ENCODE measurements at places on chromosomes 13 and 19.

DNA sequence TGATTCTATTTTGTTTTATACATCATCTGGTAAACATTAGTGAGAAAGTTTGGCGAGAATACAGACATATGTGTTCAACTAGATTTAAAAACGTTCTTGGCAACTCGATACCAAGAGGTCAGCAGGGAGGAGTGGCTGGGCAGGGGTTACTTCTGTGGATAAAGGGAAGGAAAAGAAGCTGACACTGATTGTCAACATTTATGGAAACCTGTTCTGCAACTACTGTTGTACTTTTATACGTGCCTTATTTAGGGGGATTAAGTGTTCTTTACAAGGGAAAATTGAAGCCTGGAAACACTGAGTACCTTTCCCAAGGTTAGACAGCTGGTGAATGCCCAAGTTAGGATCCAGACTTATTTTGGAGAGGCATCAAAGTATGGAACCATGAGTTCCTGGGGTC lies 65.0 kb downstream of the MTUS2 start:
- no peak for DNase-seq

- DNase-seq = no peak
Measured at GRCh38 chr13:51276636-51277035, 54.4 kb downstream of the FAM124A start.

- no peak for DNase-seq
Measured at GRCh38 chr13:75368167-75368566, 113.8 kb downstream of the TBC1D4 start.

DNA sequence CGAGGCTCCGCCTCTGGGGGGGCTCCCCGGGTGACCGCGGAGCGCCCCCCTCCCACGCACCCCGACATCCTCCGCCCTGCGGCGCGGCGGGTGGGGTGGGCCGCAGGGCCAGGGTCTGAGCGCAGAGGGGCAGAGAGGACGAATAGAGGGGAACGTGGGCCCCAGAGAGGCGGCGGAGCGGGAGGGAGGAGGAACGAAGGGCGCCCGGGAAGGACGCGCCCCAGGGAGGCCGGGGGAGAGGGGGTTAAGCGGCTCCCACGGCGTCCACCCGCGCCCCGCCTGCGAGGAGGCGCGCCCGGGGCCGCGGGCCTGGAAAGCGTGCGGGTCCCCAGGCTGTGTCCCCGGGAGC lies 1.0 kb downstream of the HCN2 start:
- no peak for DNase-seq

DNA sequence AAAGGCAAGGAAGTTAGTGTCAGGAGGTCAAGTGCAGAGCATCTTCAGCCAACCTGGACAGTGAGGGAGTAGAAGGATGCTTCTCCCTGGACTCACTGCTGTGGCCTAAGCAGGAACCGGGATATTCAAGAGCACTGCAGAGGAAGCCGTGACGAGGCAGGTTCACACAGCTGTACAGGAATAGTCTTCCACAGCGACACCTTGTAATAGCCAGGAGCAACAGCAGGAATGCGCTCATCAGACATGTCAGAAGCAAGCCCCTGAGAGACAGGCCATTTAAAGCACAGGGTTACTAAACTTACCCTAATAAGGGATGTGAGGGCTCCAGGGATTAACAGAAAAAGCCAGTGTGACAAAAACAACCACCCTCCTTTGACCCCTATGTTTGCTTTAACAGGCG lies 3.5 kb upstream of the MED26 start:
- DNase-seq = no peak

DNA sequence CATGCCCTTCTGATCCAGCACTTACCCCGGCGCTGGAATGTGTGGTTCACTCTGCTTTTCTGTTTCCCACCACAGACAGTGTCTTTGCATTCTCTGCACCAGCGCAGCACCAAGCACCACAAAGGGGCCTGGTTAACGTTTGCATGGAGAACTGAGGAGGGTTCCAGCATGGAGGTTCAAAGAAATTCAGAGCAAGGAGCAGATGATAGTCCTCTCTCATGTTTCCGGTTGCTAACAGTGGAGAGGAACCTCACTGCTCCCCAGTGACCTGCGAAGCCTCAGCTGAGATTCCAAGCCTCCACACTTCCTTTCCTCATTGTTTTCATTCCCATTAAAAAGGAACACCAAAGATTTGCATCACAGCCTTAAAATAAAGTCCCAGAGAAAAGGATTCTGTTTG lies 99.7 kb downstream of the STARD13 start:
- DNase-seq = no peak

DNA sequence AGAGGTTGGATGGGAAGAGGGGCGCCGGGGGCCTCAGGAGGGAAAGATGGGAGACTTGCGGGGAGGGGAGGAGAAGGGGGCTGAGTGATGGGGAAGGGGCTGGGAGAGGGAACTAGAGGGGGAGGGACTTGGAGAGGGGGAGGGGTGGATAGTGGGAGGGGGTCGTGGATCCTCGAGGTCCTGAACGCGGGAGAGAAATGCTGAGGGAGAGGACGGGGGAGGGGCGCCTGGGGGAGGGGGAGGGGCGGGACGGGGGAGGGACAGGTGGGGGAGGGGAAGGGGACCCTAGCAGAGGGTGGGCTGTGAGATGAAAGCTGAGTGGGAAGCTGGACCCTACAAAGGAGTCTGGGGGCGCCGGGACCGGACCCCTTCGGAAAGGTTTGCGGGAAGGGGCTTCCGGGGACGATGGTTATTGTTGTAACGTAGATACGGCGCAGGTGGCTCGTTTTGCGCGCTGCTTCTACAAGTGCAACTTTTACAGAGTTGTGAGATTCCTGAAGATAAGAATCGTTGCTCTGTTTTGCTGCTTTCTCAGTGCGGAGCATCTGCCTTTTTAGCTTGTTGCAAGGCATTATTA lies 418 bp downstream of the ZNF444 start:
- peak; percentile 86 for DNase-seq

DNA sequence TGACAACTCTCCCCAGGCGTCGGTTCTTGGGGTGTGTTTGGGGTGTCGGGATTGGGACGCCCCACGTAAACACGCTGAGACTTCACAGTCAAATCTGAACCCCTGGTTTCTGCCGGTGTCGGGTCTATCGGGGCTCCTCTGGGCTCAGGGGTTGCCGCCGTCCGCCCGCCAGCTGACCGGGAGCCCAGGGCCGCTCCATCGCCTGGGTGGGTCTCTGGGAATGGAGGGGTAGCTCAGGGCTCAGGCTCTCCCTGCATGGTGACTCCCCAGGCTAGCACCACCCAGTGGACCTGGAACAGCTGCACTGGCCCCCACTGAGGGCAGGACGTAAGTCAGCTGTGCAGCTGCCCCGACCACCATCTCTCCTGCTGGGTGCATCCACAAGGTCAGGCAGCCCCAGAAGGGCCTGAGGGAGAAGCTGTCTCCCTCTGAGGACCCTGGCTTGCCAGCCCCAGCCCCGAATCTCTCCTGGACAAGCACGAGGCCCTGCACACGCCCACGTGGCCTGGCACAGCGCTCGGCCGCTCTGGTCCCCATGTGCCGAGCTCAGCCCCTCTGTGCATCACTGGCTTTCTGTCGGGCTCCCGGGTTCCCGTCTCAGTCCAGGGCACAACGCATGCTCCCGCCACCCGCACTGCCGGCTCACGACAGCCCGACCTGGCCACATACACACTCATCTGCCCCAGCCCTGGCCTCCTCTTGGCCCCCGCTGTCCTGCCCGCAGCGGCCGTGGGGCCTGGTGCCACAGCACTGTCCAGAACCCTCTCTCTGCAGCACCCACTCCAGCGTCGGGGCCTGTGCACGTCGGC lies 6.1 kb downstream of the RNF126 start:
- DNase-seq = peak; percentile 74

GRCh38 chr13:99228737-99229691 lies 28.4 kb downstream of the UBAC2 start:
- DNase-seq = no peak

DNA sequence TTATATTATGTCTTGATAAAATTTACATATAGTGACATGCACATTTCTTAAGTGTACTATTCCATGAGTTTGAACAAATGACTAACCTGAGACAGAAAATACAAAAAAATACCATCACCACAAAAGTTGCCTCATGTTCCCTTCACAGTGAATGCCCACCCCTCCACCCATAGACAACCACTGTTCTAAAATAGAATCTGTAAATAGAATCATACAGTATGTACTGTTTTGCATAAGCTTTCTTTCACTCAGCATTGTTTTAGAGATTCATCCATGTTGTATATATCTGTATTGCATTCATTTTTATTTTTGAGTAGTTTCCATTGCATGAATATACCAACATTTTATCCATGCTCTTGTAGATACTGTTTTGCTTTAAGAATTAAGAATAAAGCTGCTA lies 23.3 kb upstream of the RBM26 start:
- no peak for DNase-seq

GRCh38 chr19:28737021-28737895 lies 475.7 kb downstream of the UQCRFS1 start:
- no peak for DNase-seq

DNA sequence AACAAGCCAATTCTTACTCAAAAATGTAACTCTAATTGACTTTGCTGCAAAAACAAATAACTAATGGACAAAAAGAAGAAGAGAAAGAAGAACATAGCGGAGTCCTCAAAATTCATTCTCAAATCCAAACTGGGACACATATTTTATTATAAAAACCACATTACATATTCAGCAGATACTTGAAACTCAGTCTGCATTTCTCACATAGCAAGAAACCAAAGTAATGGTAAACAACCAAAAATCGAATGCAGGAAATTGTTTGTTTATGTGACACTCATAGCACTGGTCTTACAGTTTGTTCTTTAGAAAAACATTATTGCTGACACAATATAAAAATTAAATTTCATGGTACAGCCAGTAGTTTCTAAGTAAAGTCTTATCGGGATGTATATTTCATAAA lies 789.8 kb downstream of the SLITRK6 start:
- DNase-seq = no peak

GRCh38 chr13:47188802-47189201 lies 291.9 kb upstream of the HTR2A start:
- no peak for DNase-seq

- peak; percentile 82 for DNase-seq
Measured at GRCh38 chr19:55179606-55180484, at the start of gene SYT5. SYT5 (minus strand) TSS chr19:55180289; CDS start chr19:55179041, 1,248 bp downstream.

- no peak for DNase-seq
Measured at GRCh38 chr13:75352641-75353327, 129.2 kb downstream of the TBC1D4 start.

GRCh38 chr19:18373892-18374629 lies 11.9 kb upstream of the GDF15 start:
- DNase-seq = peak; percentile 96

- DNase-seq = no peak
Measured at GRCh38 chr13:66087269-66087710, 1142.8 kb downstream of the PCDH9 start.

DNA sequence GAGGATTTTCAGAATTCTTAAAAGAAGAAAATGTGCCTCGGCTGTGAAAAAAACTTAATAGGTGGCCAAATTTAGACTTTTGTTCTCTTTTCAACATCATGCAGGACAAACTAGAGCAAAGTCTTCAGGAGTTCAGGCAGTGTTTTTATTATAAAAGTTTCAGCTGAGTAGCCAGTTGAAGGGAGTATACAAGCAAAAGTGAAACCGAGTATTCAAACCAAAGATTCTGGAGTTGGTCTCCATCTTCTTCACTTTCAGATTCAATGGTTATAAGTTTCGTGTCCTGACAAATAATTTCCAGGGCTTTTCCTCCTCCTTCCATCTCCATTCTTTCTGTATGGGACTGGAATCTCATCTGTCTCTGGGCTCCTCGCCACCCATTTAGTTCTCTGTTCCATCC lies 379.7 kb downstream of the GPC5 start:
- DNase-seq = no peak

- no peak for DNase-seq
Measured at GRCh38 chr13:29908416-29909080, 58.1 kb upstream of the UBL3 start.

DNA sequence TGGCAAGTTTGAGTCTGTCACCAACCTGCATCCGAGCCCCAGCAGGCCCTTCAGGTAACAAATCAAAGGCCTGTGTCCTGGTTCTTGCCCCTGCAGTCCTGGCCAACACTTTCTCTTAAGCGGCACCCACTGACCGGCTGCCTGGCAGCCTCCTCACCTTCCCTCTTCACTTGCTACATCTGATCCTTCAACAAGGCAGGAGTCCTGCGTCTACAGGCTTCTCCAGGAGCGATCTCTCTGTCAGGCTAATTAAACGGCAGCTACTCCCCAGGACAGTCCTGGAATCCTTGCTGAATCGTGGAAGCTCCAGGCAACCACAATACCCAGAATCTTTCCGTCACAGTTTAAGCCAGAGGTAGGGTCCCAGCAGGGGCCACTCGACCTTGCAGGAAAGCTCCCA lies 41.1 kb upstream of the GAS6 start:
- DNase-seq = no peak

- no peak for DNase-seq
Measured at GRCh38 chr13:45353895-45354294, 12.9 kb upstream of the TPT1 start.

Data from spleen (tissue), 13 donors.